ENCODE measurements at places on chromosomes 3 and 15.

GRCh38 chr15:73244333-73244732 lies 124.4 kb downstream of the HCN4 start:
- no peak for DNase-seq

GRCh38 chr15:50993598-50993997 lies 85.1 kb downstream of the AP4E1 start:
- no peak for DNase-seq

DNA sequence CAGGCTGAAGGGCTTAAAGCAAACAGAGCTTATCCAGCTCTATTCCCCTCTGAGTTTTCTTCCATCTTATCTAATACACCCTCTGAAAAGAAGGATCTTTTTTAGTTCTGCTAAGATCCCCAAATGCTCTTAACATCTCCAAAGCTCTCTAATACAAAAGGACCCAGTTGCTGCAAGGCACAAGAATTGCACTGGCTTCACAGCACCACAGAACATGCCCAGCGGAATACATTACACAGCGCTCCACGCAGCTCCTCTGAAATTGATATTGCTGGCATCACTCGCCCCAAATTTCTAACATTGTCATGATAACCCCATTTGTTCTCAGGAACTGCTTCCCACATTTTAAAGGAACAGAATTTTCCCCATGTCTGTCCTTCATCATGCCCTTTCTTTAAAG lies 210.1 kb downstream of the RORA start:
- no peak for DNase-seq

DNA sequence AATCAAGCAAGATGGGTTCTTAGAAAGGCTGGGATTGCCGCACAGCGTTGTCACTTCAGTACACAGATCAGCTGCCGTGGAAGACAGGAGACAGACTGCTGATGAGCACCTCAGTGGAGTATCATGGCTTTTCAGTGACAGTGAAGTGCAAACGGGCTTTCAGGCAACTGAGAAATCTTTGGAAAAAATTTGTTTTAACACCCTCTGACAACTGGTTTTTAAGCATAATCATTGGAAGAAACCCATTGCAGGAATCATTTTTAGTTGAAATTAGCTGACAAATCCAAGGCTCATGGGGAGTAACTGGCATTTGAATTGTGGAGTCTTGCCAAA lies 418.8 kb downstream of the OTOL1 start:
- DNase-seq, result no peak

DNA sequence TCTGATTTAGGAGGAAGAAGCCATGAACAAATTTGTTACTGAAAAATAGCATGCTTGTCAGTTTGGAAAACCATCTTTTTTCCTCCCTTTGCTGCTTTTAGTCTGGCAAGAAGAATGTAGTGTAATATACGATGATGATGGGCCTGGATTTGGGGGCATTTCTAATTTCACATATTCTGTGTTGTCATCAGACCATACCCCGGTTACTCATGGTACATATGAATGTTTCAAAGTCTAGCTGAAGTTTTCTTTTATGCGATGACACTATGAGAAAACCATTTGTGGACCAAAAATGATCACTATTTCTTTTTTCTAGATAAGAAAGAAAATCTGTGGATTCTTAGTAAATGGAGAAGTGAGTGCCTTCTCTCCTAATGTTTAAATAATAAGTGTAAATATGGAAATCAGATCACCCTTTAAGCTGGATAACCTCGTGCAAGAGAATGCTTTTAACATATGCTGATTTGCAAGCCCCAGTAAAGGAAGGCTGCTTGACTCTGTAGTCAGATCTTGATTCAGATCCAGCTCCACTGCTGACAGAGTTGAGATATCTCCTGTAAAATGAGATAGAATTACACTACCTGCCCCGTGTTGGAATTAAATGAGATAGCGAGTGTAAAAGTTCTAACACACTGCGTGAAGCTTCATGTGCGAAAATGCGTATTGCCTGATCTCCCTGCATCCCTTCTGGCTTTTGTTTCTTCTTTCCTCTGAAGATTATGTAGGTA lies 3.0 kb downstream of the MEF2A start:
- DNase-seq, result no peak

GRCh38 chr3:37527361-37527760 lies 334.3 kb upstream of the CTDSPL start:
- no peak for DNase-seq

DNA sequence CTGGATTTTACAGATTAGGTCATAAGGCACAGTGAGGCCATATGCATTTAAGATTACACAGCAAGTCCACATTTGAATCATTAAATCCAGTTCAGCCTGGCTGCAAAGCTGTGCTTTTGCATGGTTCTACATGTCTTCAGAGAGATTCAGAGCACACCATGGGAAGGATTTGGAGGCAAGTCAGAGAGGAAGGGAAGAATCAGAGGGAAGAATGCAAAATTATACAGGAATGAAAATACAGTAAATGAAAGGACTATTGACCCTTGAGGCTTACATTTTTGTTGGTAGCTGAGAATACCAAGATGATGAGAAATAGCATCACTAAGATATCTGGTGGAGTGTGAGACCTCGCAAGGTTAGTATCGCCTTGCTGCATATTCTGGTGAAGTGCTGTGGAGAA lies 13.9 kb downstream of the FILIP1L start:
- DNase-seq, result no peak

GRCh38 chr3:27307566-27307965 lies 61.6 kb downstream of the NEK10 start:
- no peak for DNase-seq

- DNase-seq, result no peak
Measured at GRCh38 chr15:87201986-87202385, 1054.6 kb downstream of the NTRK3 start.

- no peak for DNase-seq
Measured at GRCh38 chr3:130621824-130622223, 104.8 kb downstream of the COL6A6 start.

GRCh38 chr3:25427155-25427554 lies 908 bp upstream of the RARB start:
- no peak for DNase-seq

- no peak for DNase-seq
Measured at GRCh38 chr15:27249760-27250109, 278.8 kb downstream of the GABRG3 start.

DNA sequence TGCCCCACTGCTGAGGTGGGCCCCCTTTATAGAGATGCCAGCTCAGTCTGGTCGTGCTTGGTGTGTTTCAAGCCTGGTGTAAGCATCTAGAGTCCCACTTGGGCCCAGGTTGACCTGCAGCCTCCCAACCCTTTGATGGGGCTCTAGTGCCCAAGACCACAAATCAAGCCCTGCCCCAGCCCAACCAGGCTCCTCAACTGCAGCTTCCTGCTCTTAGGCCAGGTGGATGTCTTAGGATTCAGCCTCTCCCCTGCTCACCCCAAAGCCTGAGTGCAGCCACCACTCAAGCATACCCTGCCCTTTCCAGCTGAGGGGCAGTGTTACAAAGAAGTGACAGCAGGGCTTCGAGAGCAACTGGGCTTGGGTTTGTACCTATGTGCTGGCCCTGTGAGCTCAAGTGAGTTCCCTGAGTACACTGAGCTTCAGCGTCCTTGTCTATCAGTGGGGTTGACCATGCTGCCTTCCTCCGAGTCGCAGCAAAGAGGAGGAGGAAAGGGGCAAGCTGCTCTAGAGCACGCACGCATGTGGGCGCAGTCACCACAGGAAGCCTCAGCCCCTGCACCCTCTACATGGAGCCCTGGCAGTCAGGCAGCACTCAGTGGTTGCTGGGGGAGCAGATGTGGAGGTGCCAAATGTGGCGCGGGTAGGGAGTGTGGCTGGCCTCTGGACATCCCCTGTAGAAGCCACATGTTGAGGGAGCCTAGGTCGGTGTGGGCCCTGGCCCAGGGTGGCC lies 120.7 kb downstream of the EEFSEC start:
- DNase-seq, result no peak

DNA sequence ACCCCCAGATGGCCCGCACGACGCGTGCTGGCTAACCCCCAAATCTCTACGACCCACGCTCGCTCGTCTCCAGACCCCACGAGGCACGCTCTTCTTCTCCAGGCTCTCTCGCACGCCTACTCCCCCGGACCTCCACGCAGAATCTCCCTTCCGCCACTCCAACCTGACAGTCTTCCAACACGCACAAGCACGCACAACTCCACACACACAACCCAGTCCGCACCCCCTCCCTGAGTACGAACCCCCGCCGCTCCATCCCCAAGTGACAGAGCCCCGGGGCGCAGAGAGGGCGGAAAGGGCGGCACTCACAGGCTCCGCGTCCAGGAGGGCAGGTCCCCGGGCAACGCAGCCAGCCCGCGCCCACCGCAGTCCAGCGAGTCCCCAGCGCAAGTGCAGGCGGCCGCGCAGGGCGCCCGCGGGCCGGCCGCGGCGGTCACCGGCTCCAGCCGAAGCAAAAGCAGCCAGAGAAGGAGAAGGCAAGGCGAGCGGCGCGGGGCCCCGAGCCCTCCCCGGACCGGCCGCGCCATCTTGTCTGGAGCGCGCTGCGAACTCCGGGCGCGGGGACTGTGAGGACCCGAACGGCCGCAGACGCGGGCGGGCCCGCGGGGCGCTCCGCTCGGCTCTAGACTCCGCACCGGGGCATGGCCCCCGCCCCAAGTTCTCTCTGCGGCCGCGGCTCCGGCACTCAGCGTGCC lies 794 bp downstream of the LRIG1 start:
- no peak for DNase-seq

DNA sequence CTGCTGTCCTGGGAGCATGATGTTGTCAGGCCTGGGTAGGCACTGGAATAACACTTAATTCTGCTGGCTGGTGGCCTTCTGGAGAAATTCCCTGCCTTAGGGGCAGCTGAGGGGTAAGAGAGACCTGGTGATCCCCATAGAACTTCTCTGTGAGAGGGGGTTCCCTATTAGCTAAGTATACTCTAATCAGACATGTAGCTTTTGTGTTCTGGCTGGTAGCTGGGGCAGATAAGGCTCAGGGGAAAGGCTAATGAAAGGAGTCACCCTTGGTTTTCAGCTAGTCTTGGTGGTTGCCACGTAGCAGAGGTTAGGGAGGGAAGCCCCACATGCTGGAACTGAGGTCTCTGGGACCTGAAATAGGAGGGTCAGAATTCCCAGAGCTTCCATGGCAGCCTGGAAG lies 952 bp upstream of the HDDC3 start:
- no peak for DNase-seq

DNA sequence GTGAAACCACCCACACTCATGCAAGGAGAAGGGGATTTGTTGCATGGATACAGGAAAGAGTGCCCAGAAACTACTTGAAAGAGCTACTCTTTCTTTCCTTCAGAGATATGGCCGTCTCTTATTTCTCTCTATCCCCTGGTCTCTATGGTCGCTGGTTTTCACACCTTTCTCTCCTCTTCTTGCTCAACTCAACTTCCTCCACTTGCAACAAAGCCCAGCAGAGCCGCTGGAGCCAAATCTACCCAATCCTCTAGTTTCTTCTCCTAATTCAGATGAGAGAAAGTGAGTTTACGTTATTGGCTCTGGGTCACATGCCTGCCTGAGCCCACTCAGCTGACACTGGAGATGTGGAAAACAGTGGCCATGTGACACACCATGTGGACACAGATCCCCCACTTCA lies 215.2 kb downstream of the OSBPL10 start:
- DNase-seq, result no peak

- no peak for DNase-seq
Measured at GRCh38 chr3:148466143-148466542, 231.6 kb upstream of the AGTR1 start.

DNA sequence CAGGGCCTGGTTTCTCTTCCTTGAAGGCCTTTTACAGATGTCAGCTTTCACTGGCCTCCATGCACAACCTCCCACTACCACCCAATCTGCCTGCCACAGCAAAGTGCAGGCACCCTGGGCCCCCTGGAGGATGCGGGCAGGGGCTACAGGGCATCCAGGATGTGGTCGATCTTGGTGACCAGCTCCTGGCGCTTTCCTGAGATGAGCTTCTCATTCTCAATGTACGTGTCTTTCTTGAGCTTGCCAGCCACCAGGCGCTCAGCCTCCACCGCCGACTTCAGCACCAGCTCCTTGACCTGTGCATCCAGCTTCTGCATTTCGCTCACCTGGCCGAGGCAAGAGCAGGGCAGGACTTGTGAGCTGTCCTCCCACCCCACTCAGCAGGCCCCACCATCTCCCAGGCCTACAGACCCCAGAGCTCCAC lies 30.3 kb downstream of the RPN1 start:
- no peak for DNase-seq

GRCh38 chr3:173467501-173467900 lies 70.0 kb downstream of the NLGN1 start:
- no peak for DNase-seq

GRCh38 chr3:52226229-52226817 lies 878 bp upstream of the TLR9 start:
- DNase-seq, result no peak

DNA sequence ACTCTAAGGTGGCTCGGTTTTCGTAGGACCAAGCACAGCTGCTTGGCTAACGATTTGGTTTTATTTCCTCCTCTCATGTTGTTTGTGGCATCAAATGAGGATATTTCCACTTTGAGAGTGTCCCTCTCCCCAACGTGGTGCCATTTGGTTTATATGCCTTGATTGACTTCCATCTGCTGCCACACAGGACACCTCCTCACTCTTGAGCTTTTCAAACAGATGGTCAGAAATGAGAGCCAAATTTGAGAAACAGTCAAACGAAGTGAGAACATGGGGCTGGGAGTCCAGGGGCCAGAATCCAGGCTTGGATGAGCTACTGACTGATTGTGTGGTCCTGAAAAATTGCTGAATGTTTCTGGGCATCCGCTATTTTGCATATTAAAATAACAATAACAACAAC lies 43.5 kb downstream of the CEMIP start:
- DNase-seq, result no peak

DNA sequence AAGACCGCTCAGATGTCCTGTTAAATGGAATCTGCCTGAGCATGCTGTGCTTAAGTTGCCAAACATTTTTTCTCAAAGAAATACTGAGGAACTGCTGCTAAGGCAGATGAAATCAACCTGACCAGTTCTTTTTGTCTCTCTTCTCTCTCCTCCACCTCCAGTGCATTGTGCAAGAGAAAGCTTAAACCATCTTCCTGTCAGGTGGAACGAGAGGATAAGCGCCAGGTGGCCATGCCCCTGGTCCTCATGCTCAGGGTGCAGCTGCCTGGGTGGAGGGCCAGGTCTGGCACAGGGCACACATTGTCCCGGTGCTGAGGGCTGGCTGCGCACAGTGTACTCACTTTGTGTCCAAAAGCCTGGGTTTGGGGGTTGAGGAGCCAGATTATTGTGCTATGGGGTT lies 176.2 kb upstream of the TP63 start:
- DNase-seq, result no peak

DNA sequence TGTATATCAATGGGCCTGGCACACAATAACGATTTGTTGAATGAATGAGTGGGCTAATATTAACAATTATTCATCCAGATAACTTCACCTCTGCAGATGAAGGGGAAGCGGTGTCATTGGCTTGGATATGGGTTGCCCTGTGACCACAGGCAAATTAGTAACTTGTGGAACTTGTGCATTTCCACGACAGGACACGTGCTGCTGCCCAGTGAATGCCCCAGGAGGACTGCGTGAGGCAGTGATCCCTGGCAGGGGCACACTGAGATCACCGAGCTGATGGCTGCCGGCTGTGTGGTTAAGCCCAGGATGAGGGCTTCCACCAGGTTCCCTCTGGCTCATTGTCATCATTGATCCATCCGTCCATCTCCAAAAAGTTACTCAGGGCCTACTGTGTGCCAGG lies 84.1 kb upstream of the HACD2 start:
- no peak for DNase-seq

GRCh38 chr15:82301296-82302016 lies 38.8 kb downstream of the SAXO2 start:
- DNase-seq, result no peak

- no peak for DNase-seq
Measured at GRCh38 chr3:151283387-151283786, 5.0 kb upstream of the P2RY14 start.
